Sigmoid colon (tissue), 7 donors: ENCODE measurements at places on chromosomes 2 and 18. TPM values are rescaled to one million over a fixed set of nuclear protein-coding genes. Genes with fewer than 3 reads are reported as not detected.

TRIM43 gene
- total RNA-seq, result not detected

CPO gene
- total RNA-seq, result 1.1 TPM

HRH4 gene
- under 0.01 TPM for total RNA-seq

- H3K4me3 ChIP-seq, result no peak overlapping the region
- no peak overlapping the region for H3K27ac ChIP-seq
- H3K4me1 ChIP-seq, result no peaks in the 10 kb centered on the region
- no peaks in the 10 kb centered on the region for H3K27me3 ChIP-seq
- H3K36me3 ChIP-seq, result no peaks in the 10 kb centered on the region
- DNase-seq, result no peak
These were observed 316.5 kb downstream of the IRS1 start for GRCh38 chr2:226483143-226483542.

- H3K27ac ChIP-seq, result no peak overlapping the region
- no peaks in the 10 kb centered on the region for H3K27me3 ChIP-seq
- no peaks in the 10 kb centered on the region for H3K36me3 ChIP-seq
- no peak overlapping the region for H3K4me3 ChIP-seq
These were observed 56.2 kb upstream of the ATP8B1 start for GRCh38 chr18:57859314-57859713.

DNA sequence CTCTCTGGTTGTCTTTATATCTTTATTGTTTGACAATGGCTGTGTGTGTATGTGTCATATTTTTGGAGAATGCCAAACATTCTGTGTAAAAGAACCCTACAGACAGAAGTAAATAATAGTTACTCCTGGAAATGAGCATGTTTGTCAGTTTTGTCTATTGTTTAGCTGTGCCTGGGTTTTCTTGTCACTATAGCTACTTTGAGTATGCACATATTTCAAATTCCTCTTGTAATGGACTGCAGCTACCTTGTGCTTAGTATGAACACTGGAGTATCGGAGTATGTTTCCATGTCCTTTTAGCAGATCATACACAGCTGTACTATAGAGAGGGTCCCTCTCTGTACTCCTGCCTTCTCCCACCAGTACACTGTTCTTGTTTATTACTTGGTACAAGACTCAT lies 58.0 kb upstream of the DOCK10 start:
- DNase-seq, result no peak
- no peaks in the 10 kb centered on the region for H3K27me3 ChIP-seq
- no peaks in the 10 kb centered on the region for H3K36me3 ChIP-seq
- no peak overlapping the region for H3K4me3 ChIP-seq

- peak overlapping the region; percentile 74 for H3K27ac ChIP-seq
- DNase-seq, result peak; percentile 70
- no peak overlapping the region for H3K4me3 ChIP-seq
These were observed 1.1 kb upstream of the SNED1 start for GRCh38 chr2:240997141-240997855.

- no peaks in the 10 kb centered on the region for H3K36me3 ChIP-seq
- H3K27ac ChIP-seq, result no peak overlapping the region
- no peak for DNase-seq
- H3K4me3 ChIP-seq, result no peak overlapping the region
These were observed 173.1 kb downstream of the PTH2R start for GRCh38 chr2:208579678-208580077.

GRCh38 chr2:194104687-194105086 lies 1552.3 kb upstream of the SLC39A10 start:
- no peaks in the 10 kb centered on the region for H3K4me1 ChIP-seq
- H3K36me3 ChIP-seq, result no peaks in the 10 kb centered on the region
- H3K27ac ChIP-seq, result no peak overlapping the region
